Activated T-cell treated with anti-CD3 and anti-CD28 coated beads, Interleukin-2, amount 50 U/mL, for 4 hours (primary cell): ENCODE measurements at places on chromosomes 1 and 21. TPM values are rescaled to one million over a fixed set of nuclear protein-coding genes. Genes with fewer than 3 reads are reported as not detected.

The FAM78B gene
- total RNA-seq: 1.5 TPM

- no peak for DNase-seq
Measured at GRCh38 chr1:207024202-207025145, 8.1 kb downstream of the C1orf116 start.

- DNase-seq: no peak
Measured at GRCh38 chr1:197469620-197470210, 201.7 kb downstream of the CRB1 start.

The CSF3R gene
- total RNA-seq: not detected

- no peak for DNase-seq
Measured at GRCh38 chr21:45183852-45184251, 103.8 kb downstream of the POFUT2 start.

The EIF2D gene
- total RNA-seq: 49.0 TPM

DNA sequence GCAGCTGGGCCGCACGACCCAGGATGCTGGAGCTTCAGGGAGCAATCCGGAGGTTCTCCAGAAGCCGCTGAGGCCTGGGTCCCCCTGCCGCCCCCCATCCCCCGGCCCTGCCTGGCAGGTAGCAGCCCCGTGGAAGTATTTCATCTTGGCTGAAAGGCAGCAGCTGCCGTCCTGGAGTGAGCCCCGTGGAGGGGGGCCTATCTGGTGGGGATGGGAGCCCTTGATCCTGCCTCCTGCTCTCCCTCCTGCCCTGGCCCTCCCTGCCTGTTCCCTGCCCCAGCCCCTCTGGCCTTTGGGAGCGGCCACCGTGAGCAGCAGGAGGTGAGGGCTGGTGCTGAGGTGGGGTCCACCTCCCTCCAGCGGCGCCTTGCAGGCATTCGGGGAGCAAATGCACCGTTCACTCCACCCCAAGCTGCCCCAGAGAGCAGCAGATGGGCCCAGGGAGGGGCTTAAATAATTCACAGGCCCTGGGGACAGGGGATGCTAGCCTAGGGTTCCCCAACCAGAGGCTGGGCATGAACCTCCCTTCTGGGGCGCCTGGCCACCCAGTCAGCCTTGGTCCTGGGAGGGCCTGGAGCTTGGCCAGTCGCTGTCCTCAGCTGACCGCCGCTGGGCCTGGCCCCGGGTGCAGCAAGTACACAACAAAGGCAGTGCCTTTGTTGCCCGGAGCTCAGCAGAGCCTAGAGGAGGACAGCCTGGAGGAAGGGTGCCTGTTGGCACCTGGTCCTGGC is 23.7 kb upstream of the PLCH2 start:
- DNase-seq: no peak

GRCh38 chr21:36532769-36533467 is 53.0 kb upstream of the CLDN14 start:
- DNase-seq: no peak

The NR0B2 gene
- not detected for total RNA-seq

DNA sequence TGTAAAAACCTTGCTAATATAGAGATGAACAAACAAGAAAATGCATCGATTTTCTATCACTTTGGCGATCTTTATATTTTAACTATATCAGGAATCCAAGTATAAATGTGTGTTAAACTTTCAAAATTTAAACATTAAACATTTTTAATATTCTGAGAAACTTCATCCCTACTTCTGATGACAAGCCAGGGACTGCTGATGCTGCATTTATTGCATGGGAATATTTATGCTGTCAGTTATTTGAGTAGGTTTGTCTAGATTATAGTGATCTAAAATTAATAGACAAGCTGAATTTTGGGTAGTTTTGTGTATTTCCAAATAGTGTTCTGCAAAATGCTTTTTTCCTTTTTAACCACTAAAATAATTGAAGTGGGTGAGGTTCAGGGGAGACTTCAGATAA is 175.3 kb downstream of the LEPR start:
- no peak for DNase-seq
